ENCODE measurements at places on chromosomes 2 and 18.
A peak's percentile ranks its signal among the peaks of the same experiment; 100 is the strongest.

DNA sequence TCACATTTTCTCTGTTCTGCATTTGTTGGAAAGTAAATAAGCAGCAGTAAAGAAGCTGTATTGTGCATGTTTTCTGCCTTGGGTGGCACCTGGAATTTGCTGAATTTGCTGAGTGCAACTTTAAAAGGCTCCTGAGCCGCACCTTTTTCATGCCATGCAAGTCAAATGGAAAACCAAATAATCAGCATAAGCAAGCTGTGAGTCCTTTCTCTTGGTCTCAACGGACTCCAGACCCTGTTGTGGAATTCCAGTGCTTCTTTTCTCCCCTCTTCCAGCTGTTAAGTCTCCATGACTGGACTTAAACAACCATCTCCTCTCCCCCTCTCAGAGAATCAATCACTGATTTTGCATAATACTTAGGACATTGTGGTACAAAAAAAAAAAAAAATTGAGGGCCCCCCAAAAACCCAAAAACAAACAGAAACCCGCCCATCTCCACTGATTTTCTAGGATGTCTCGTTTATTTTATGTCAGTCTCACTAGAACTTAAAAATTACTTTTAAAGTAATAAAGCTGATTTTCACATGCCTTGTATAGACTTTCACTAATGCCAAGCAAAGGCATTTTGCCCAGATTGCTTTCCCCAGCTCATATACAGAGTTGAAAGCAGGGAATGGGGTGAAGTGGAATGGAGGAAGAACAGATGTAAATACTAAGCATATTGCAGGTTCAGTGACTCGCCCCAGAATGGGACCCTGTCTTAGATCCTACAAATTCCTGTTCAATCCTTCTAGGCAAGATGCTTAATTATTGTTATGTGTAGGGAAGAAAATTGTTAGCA lies 5.1 kb upstream of the CETN1 start:
- DNase-seq = peak; percentile 17

DNA sequence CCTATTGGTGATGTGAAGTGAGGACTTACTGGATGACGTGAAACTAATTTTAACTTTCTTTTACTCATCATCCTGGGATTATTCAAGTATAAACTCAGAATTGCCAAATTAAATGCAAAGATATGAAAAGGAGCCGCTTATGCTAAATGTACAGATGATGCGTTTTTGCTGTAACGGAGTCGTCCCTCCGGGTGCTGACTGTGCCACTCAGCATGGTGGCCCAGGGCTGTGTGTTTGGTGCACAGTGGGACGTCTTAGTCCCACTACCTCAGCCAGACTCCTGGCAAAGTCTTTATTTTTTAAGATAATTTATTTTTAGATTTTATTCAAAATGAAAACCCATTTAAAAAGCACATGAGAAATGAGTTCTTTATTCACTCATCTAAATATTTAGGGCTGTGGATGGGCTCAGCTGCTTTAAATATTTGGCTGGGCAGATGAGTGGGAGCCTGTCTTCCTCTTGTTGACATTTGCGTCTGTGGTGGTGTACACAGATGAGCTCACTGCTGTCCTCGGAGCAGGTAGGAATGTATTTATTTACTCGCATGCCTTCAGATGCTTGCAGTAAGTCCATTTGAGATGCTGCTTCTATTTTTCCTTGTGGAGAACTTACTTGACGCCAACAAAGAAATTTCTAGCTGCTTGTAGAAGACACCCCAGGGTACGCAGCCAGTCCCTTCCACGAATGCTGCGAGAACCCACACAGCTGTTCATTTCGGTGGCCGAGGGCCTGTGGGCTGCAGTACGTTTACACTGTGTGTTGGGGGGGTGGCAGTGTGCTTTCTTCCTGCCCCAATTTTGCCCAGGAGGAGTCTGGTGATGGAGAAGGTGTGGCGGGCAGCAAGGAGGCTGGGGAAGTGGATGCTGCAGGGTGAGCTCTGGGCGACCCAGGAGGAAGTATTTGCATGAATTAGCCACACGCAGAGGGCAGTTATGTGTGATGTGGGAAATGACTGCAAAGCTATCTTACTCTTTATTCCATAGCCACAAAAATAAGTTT lies 105.0 kb downstream of the AGAP1 start:
- DNase-seq = no peak

DNA sequence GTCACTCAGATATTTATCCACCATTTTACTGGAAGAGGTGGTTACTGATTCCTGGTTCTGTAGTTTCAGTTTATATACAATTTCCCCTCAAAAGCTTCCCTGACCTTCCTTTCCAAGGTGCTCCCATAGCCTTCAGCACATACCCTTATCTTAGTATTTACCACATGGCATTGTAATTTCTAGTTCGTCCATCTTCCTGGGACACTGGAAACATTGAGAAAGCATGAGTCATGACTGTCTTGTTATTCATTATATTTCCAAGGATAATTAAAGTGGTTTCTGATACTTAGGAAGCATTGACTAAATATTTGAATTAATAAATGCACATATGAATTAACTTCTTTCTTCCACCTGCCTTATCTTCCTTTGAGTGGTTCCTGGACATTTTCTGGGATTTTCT lies 203.8 kb downstream of the ETAA1 start:
- DNase-seq = peak; percentile 68

DNA sequence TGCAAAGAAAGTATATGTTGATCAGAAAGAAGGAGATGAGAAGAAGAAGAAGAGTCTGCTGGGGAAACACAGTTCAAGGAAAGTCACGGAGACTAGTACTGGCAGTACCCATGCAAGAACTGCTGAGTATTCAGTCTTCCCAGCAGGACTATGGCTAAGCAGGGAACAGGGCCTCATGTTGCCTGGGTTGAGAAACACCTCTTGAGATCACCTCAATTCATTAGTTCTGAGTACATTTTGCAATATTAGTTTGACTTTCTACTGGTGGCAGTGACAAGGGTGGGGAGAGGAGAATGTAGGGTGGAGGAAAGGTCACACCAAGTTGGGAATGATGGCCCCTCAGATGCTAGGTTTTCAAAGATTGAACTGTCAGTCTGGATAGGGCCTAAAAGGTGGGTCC lies 50.5 kb downstream of the MRPL33 start:
- DNase-seq = no peak

DNA sequence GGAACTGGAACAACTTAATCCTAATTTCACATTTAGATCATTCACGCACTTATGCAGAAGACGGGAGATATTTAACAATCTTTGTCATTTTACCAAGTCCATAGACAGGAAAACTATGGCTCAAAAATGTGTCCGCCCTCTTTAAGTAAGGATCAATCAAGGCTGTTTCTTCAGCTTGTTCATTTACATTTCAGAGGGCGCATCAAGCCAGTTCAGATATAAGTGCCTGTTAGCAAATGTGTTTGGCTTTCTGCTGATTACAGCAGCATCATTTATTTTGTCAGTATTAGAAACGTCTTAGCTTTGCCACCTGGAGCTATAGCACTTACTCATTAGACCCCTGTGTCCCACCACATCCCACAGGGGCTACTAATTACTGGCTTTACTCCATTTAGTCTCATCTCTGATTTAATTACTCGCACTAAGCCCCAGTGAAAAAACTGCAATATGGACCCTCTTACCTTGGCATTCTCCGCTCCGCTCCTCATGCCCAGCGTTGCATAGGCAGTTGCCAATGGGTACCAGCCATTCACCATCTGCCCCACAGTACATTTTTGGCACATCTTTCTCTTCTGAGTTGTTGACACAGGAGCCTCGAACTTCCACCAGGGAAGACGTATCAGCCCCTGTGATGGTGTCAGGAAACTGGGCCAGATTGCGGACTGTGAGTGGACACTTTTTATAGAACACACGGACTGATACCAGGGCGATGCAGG lies 8.7 kb downstream of the EPHA4 start:
- DNase-seq = no peak

All from fibroblast of the aortic adventitia (primary cell).